ENCODE measurements at places on chromosomes 7 and 10. TPM values are rescaled to one million over a fixed set of nuclear protein-coding genes. Genes with fewer than 3 reads are reported as not detected.
A peak's percentile ranks its signal among the peaks of the same experiment; 100 is the strongest.

GRCh38 chr10:29050081-29050480, 238.8 kb upstream of the LYZL1 start:
- DNase-seq: no peak

- DNase-seq: no peak
Observed at GRCh38 chr7:157442456-157442855, 105.7 kb downstream of the DNAJB6 start.

- DNase-seq: peak; percentile 42
Observed at GRCh38 chr7:24981171-24981951, 1.4 kb upstream of the OSBPL3 start.

Gene NKX1-2
- not detected for total RNA-seq

Gene FAM13C
- 15.6 TPM for total RNA-seq

DNA sequence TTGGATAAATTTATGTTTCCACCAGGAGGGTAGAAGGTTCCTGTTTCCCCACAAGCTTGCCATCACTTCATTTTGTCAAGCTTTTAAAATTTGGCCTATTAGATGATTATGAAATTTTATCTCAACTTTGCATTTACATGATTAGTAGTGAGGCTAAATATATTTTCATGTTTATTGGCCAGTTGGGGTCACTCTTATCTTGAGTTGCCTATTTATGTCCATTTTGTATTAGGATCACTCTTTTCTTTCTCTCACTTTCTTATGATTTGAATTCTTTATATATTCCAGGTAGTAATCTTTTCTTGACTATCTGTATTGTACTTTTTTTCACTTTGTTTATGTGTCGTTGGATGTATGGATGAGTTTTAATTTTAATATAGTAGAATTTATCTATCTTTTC, 218.6 kb upstream of the SLC26A5 start:
- DNase-seq: no peak

- DNase-seq: no peak
Observed at GRCh38 chr10:125397608-125398007, 237.2 kb upstream of the CTBP2 start.

DNA sequence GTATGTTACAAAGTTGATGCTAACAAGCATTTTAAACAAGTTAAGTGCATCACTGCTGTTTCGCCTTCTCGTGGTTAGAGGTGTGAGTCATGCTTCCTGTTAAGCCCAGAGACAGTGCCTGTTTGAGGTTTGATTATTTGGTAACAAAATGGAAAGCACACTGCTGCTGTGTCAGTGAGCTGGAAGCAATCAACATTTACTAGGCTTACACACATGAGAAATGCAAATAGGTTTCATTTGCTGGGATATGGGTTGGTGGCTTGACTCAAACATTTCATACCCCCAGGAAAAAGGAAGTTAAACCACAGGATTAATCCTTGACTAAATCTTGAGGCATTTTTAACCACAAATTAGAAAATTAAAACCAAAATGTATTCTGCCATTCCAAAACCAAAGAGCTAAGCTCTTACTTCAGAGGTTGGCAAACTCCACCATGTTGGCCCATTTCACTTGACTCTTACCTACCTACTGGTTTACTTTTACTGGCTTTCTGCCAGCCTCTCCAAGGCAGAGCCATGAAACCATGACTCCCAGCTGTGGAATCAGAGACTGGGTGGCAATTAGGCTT, 139.2 kb downstream of the ETV1 start:
- no peak for DNase-seq

DNA sequence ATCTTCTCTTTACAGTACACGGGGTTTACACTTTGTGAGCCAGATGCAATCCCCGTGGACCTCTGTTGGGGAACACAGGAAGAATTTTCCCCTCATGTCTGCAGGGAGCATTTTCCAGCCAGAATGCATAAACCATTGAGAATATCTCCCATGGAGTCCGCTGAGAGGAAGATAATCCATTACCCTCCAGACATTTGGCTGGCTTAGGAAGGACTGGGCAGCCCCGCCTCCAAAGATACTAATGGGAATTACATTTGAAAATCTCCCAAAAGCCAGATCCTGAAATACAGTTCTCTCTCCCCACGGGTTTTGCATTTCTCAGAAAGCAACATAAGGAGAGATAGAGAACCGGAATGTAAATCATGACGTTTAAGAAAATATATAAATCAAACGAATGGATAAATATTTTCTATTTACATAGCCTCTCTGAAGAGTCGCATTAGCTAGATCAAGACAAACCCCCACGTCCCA, 53.5 kb downstream of the TRIL start:
- no peak for DNase-seq

Gene OR2A42
- 1.0 TPM for total RNA-seq

DNA sequence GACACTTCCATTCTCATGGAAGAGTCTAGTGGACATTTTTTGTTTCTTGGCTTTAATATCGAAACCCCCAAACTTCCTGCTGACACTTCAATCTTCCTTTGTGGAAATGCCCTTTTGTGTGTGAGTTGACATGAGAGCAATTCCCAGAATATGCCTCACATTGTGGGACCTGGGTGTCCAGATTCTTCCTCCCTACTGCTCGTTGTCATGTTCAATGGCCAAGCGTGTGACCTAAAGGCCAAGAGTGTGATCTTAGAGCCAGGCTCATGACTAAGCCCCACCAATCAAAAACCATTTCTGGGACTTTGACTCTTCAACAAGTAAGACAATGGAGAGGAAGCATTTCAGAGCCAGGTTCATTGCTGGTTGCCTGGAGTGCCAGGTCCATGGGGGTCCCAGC, 52.5 kb upstream of the BMPER start:
- no peak for DNase-seq

- no peak for DNase-seq
Observed at GRCh38 chr10:110704070-110704469, 59.9 kb downstream of the RBM20 start.

DNA sequence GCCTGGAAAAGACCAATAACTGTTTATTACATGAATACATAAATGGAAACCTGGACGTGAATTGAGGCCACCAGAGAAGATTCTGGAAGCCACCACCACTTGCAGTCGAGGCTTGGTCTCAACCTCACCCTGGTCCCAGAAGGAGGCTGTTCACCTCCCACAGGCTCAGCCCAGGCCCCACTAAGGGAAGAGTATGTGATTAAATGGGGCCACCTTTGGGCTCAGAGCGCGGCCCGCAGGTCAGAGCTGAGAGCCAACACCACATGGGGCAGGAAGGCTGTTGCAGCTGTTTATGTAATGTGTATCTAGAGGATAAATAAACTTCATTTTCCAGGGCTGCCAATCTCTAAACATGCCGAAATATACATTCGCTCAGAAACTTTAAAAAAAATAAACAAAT, 17.6 kb upstream of the FGFR2 start:
- no peak for DNase-seq

Gene SH2D4B
- total RNA-seq: not detected

Gene SPDYE8
- not detected for total RNA-seq

Gene HGF
- total RNA-seq: 16.6 TPM

GRCh38 chr7:158167373-158167772, 420.2 kb downstream of the PTPRN2 start:
- no peak for DNase-seq

DNA sequence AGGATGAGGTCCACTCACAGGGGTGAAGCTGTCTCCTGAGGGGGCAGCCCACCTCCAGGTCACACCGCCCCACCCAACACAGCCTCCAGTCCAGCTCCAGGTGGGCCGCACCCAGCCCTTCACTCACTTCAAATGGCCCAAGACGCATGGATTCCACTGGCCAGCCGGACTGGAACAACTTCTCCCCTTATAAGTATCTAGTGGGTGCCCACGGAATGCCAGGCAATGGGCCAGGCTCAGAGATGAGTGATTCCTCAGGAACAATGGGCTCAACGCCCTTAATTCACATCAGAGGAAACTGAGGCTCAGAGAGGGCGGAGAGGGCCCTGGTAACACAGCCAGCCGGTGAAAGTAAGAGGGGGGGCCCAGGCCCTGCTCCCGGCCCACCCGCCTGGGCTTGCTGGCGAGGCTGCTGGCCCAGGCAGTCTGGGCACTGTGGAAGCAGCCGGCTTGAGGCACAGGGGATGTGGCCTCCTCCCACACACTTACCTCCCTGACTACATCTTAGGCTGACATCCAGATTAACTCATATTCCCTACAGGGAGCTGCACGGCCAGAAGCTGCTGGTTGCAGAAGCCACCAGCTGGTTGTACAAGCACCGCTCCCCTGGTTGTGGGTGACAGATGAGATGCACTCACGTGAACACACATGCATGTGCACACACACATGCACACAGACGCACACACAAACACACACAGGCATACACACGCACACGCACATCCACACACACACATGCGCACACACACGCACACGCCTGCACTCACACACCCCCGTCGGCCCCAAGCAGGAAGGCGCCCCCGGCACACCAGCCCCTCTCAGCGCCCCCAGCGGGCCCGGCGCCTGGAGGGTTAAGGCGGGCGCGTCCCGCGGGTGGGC, 1.0 kb upstream of the FAM20C start:
- no peak for DNase-seq

Gene ANKRD2
- not detected for total RNA-seq

Gene PNLIPRP1
- not detected for total RNA-seq

- no peak for DNase-seq
Observed at GRCh38 chr7:151431768-151432311, 8.1 kb downstream of the CRYGN start.

DNA sequence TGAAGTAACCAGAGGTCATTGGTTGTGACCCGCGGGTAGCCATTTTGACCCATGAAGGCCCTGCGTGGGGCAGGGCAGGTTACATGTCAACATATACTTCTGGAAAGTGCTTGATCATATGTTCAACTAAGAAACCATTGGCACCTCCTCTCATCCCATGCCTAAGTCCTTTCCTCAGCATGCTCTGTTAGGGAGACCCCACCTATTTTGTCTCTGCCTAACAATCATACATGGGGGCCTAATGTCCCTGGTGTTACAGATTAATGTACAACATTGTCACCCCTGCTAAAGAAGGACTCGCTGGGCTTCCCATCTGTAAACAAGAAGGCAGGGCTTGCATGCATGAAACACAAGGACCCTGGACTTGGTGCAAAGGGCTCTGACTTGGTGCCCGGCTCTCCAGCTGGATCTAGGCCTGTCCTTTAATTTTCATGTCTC, 133.7 kb upstream of the TNS3 start:
- DNase-seq: no peak

DNA sequence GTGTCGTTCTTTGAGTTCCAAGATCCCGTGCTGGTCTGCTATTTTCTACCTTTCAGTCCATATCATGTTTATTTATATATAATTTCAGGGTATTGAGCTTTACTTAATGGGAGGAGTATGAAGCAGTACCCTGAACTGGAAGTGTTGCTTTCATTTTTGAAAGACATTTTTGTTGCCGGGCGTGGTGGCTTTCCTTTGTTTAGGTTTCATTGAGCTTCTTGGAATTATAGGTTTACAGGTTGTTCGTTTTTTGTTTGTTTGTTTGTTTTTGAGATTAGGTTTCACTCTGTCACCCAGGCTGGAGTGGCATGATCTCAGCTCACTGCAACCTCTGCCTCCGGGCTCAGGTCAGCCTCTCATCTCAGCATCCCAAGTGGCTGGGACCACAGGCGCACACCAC, 7.4 kb downstream of the ZNF487 start:
- no peak for DNase-seq

Gene TFPI2
- total RNA-seq: 57.3 TPM

Gene ZKSCAN1
- total RNA-seq: 34.5 TPM

DNA sequence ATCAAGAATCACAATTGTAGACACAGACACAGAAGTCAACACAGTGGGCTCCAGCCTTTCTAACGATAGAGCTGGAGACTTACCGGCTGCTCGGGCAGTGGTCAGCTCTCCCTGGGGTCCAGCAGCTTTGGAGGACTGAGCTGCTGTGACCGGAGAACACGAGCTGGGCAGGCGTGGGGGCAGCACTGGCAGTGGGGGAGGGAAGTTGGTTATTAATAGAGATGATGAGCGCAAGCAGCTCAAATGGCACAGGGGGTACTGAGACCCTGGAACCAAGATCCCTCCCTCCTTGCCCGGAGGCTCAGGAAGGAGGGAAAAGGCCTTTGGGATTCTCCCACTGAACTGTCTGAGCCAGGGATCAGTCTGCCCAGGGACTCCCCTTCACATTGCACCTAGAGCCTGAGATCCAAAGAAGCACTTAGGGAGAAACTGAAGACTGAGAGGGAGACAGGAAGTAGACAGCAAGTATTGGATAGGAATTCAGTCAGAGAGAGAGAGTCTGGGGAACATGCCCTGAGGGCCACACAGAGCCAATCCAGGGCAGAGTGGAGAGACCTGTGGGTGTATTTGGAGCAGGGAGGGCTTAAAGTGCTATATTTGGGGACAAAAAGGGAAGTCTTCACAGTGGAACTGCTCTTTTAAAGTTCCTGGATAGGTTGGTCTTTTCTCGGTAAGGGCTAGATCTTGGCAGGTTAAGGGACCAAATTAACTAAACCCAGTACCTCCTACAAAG, at the start of gene MYOZ1:
TSS of gene MYOZ1 (minus strand) at position 147 of the 733 bp plus-strand sequence. CDS start 1,457 bp downstream, outside the sequence.
- no peak for DNase-seq

Gene AGR3
- not detected for total RNA-seq

Gene WDR86
- total RNA-seq: 22.0 TPM

All from omental fat pad (tissue), 4 donors.